ENCODE measurements at places on chromosomes 7 and 10.

GRCh38 chr7:111240371-111240770, 149.4 kb downstream of the LRRN3 start:
- no peak for DNase-seq

- DNase-seq: no peak
Measured at GRCh38 chr10:130354573-130354954, 218.4 kb downstream of the GLRX3 start.

- DNase-seq: peak; percentile 88
Measured at GRCh38 chr10:119190353-119190752, 11.7 kb upstream of the PRDX3 start.

DNA sequence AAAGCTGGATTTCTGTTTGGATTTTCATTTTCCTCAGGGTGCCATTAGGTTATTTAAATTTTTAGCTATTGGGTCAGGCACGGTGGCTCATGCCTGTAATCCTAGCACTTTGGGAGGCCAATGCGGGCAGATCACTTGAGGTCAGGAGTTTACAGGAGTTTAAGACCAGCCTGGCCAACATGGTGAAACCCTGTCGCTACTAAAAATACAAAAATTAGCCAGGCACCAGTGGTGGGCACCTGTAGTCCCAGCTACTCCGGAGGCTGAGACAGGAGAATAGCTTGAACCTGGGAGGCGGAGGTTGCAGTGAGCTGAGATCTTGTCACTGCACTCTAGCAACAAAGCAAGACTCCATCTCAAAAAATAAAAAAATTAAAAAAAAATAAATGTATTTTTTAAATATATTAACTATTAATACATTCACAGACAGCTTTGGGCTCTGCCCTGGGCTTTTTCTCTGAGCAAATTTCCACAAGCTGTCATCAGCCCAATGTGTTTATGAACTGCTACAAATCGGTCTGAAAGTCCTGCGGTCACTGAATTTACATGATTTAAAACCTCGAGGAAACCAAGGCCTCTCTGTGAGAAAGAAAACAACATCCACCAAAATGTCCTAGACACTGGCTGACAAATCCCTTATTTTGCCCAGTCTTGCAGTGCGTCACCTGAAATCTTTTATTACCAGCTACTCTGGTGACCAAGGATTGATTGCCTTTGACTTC, 19.2 kb upstream of the PLEKHS1 start:
- DNase-seq: no peak

DNA sequence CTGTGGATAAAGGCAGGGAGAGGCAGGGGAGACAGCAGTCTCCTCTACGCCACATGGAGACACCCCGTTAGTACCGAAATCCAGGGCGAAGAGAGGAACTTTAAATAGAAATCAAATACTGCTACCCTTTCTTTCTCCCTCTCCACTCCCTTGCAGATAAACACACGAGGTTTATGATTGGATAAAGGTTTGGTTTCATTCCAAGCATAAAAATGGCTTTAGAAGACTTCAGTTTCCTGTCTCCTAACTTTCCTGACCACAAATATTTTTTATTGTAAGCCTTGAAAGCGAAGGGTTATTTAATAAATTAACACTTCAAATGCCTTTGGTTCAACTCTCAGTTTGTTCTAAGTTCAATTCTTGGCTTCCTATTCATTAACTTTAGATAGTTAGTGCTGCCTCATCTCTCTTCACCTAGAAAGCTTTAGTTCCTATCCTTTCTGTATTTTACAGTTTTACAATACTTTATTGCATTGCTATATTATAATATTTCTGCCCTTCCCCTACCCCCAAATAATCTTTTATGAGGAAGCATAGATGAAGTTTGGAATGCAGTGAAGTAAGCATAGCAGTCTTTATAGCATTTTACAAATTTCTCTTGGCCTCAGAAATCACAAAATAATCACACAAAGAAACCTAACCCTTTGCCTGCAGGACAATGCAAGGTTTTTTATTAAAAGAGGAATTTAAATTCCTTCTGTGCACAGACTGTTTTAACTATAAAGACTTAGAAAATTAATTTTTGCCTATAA, 31.5 kb upstream of the ARID5B start:
- peak; percentile 73 for DNase-seq
